GM23248 (cell line): ENCODE measurements at places on chromosomes 3 and 15.

- no peak for DNase-seq
Measured at GRCh38 chr3:3038201-3038991, 71.8 kb downstream of the IL5RA start.

DNA sequence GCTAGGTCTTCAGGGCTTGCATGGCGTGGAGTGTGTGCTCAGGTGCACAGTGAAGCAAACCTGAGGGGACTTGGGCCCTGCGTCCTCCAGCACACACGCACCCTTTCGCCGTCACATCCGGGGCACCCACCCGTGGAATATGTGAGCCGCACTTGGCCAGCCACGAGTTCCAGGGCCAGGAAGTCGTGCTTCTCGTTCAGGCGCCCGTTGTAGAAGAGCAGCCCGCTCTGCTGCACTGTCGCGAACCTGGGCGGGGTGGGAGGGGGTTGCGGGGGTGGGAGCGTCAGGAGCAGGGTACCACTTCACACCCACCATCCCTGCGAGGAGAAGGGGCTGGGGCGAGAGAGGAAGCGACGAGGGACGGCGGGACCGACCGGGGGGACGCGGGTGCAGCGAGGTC is 7.1 kb downstream of the CELSR3 start:
- DNase-seq = peak; percentile 18

DNA sequence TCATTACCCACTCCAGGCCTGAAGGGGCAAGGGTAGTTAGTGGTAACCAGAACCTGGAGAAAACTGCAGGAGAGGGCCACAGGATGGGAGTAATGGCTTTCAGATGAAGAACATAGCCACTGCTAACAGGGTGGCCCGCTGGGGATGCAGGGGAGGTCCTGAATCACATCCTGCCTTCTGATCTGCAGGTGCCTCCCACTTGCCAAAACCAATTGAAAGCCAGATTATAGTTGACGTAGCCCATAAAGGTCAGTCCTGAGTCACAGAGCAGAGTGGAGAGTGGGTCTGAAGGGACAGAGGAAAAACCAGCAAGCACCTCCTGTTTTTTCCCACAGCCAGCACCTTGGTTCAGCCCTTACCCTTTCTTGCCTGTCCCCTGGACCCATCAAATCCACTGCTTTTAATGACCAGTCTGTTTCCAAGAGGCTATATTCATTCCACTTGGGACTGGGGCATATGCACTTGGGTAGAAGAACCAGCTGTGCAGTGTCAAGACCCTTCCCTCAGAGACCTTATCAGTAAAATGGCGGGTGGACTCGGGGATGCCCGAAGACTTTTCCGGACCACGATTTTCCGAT is 646 bp upstream of the SLC35G2 start:
- peak; percentile 85 for DNase-seq

DNA sequence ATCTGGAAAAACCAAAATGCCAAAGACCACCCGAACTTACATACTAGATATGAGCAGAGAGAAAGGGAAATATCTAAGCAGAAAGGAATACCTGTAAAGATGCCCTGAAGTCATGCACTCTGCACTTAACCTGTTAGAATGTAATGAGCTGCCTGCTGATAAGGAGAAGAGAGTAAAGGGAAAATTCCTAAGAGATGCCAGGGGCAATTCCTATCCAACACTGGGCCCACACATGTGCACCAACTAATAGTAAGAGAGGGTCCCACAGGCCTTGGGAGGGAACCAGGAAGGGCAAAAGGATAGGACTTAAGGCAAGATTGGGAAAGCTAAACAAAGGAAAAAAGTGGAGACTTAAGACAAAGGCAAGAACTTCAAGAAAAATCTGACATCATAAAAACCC is 189.5 kb downstream of the NSUN3 start:
- DNase-seq = no peak

- no peak for DNase-seq
Measured at GRCh38 chr3:32246079-32246675, 7.7 kb downstream of the CMTM8 start.

DNA sequence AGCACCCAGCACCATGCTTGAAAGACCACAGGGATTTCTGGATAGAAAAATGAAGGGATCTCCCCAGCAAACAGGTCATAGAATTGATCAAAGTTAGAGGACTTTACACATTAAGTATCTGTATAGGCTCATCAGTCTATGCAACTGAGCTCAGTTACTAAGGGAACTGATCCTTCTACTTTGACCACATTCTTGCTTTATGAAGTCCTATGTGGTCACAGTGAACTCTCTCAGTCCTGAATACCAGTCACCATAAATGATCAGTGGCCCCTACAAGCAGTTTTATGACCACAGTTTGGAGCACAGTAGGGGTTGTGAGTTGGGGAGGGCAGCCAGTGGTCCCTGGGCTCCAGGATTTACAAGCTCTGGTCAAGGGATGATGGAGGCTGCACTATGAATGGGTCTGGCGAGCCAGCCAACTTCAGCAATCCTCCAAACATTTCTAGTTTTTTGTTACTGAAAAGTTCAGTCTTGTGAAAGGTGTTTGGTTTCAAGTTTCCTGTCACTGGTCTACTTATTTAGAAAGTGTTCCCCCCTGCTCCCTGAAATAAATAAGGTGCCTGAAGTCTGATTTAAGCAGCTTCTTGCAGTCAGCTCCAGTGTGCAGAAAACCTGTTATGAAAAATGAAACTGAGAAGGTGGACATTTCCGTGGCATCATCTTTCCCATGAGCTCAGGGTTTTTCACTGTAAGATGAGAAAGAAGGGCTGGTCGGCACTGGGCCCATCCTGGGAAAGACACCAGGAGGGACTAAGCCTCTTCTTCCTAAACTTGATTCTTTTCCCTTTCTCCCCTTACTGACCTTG is 75.5 kb downstream of the DAPK2 start:
- DNase-seq = peak; percentile 24

- peak; percentile 39 for DNase-seq
Measured at GRCh38 chr3:76365275-76365674, 579.9 kb upstream of the ZNF717 start.

DNA sequence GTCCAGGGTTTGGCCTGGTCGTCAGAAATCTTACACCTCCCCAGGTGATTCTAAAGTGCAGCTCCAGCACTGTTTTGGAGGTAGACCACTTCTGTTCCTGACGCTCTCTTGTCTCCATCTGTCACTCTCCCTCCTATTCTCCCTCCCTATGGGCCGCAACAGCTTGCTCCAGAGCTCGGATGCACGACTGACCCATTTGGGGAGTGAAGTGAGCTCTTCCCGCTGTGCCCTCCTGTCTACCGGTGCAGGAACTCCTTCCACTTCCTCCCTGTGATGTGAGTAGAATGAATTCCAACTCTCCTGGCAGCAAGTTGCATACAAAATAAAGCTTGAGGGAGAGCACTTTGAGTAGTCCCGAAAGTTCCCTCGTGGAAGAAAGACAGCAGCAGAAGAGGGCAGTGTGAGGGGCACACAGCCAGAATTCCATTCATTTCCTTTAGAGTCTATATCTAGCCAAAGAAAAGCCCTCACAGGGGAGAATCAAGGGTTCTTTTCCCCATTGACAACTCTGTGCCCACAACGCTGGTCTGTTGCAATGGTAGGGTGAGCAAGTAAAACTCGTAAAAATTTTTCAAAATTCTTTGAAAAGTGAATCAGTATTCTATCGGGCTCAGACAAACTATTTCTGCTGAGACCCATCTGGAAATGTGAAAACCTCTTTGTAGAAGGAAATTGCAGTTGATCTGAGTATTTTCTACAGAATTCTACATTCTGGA is 39.9 kb upstream of the BDH1 start:
- peak; percentile 12 for DNase-seq

- no peak for DNase-seq
Measured at GRCh38 chr3:153897842-153898241, 223.3 kb upstream of the ARHGEF26 start.

DNA sequence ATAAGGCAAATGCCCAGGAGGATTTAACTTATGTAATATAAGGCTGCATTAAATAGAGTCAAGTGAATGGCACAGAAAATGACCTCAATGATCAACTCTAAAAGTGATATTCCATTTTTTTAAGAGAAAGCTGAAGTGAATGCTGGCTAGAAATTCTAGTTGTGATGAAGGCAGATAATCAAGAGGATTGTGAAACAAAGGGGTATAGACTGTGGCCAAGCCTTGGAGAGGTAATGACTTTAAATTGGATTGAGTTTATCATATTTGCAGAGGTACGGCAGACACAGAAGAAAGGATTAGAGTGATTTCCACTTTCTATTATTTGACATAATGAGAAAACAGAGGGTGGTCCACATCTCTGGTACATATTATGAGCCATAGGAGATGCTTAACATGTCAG is 269.2 kb downstream of the MECOM start:
- no peak for DNase-seq

- no peak for DNase-seq
Measured at GRCh38 chr3:27658741-27659140, 63.4 kb downstream of the EOMES start.

GRCh38 chr15:25094519-25094918 is 139.7 kb downstream of the SNRPN start:
- no peak for DNase-seq

DNA sequence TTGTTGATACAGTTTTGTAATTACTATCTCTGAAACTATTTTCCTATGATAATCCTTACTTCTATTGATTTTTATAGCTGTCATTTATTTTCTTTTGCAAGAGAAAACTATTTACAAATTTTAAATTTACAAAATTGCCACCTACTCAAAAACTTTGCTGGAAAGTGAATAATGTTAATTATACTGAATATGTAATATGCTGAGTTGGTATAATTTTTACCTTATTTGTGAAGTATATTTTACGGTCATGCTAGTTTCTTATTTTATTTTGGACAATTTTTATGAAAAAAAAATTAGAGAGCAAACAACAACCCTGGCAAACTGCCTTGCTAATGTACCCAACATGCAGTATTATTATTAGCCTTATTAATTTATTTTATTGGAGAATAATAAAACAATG is 2.9 kb downstream of the KCNH8 start:
- no peak for DNase-seq

- peak; percentile 82 for DNase-seq
Measured at GRCh38 chr15:49902685-49903501, 216.1 kb downstream of the ATP8B4 start.

GRCh38 chr3:17442332-17443049 is 299.9 kb downstream of the TBC1D5 start:
- DNase-seq = peak; percentile 32

- no peak for DNase-seq
Measured at GRCh38 chr15:45657254-45657653, 22.4 kb downstream of the SQOR start.
